ENCODE measurements at places on chromosomes 3 and 15.

- DNase-seq = no peak
Measured at GRCh38 chr3:108420926-108421325, 89.5 kb downstream of the MYH15 start.

- no peak for DNase-seq
Measured at GRCh38 chr3:23159929-23160328, 43.2 kb upstream of the UBE2E2 start.

DNA sequence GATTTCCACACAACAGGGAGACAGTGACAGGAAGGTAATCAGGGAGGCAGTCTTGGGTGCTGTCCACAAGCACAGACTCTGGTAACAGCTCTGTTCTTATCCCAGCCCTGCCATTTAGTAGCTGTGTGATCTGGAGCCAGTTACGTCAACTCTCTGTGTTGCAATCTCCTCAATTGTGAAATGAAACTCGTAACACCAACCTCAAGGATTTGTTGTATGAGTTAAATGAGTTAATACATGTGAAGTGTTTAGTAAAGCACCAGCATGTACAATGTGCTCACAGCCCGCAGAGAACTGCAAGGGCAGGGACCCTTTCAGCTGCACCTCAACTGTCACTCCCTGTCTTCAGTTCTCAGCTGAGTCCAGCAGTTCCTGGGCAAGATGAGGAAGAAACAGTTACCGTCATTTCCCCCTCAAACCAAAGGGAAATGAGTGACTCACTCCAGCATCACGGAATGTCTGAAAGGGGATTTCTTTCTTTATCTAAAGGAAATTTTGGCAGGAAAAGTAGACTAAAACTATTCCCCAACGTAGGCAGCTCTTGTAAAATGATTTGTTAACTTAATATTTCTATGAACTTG, 39.9 kb upstream of the MB21D2 start:
- no peak for DNase-seq

GRCh38 chr15:96053781-96054428, 276.6 kb upstream of the NR2F2 start:
- DNase-seq = no peak

GRCh38 chr15:64275934-64276333, 80.0 kb downstream of the CSNK1G1 start:
- no peak for DNase-seq

- no peak for DNase-seq
Measured at GRCh38 chr15:74010929-74011540, 16.5 kb downstream of the PML start.

- no peak for DNase-seq
Measured at GRCh38 chr15:59399465-59400102, 26.9 kb upstream of the MYO1E start.

All from activated T-cell treated with anti-CD3 and anti-CD28 coated beads, Interleukin-2, amount 50 U/mL, for 48 hours (primary cell).